CD4-positive, alpha-beta T cell treated with Interleukin-6 at 100 ng/mL for 8 hours (primary cell): ENCODE measurements at places on chromosomes 3 and 15.

GRCh38 chr3:42728056-42728455 lies 25.5 kb upstream of the HHATL start:
- no peak for DNase-seq

GRCh38 chr3:113631573-113631972 lies 64.9 kb downstream of the USF3 start:
- DNase-seq = no peak

DNA sequence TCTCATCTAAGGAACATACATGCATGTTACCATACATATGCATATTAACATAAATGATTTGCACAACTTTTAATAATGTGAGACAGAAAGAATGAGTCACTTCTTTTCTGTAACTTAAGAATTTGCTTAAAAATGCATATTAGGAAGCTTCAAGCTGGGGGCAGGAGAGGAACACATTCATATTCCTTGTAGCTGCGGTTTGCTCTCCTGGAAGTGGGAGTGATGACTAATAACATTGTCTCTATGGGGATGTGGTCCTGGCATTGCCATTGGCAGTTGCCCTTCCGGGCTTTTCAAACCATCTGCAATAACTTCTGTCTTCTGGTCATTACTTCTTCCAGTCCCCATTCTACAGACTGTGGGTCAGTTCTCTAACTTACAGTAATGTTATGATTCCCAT lies 15.6 kb downstream of the CHST2 start:
- no peak for DNase-seq

- no peak for DNase-seq
Measured at GRCh38 chr3:10292505-10293419, at the start of gene GHRL. Gene GHRL (minus strand): TSS chr3:10292947. CDS start chr3:10290180, 2,767 bp downstream.

DNA sequence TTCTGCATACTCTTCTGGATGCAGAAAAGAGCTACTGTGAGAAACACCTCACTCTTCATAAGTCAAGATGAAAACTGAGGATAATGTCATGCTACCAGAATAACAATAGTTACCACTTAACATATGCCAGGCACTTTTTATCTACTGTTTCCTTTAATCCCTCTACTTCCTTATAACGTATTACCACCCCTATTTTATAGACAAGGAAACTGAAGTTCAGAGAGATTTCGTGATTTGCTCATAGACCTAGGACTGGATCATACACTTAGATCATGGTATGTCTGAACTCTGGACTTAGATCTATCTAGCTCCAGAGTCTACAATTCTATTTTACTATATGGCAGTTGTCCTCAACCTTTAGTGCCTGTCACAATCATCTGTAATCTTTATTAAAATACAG lies 155.7 kb upstream of the TSPAN3 start:
- no peak for DNase-seq
